Spinal cord (tissue), 10 donors: ENCODE measurements at places on chromosomes 12 and 14. TPM values are rescaled to one million over a fixed set of nuclear protein-coding genes. Genes with fewer than 3 reads are reported as not detected.

The TMCC3 gene
- 31.3 TPM for polyA plus RNA-seq

The GCH1 gene
- 3.4 TPM for polyA plus RNA-seq

The TMEM52B gene
- 2.1 TPM for polyA plus RNA-seq

The CCDC175 gene
- polyA plus RNA-seq: 0.68 TPM

DNA sequence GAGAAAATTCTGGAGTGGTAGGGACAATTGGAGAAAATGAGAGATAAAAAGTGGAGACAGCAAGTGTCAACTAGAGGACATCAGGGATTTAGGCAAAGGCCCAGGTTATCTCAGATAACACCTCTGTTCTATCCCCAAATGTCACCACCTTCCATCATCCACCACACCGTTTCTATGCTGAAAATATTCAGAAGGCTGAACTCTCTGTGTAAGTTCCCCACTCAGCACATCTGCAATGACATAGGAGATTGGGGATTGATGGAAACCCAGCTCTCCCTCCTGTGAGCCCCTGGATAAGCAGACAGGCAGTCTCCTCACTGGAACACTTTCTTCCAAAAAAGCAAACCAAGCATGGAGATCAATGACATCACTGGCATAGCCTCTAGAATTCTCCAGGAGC is 5.6 kb upstream of the OR10P1 start:
- H3K36me3 ChIP-seq: no peaks in the 10 kb centered on the region
- no peaks in the 10 kb centered on the region for H3K27me3 ChIP-seq
- no peak overlapping the region for H3K27ac ChIP-seq
- no peak for DNase-seq
- no peaks in the 10 kb centered on the region for H3K4me1 ChIP-seq

- no peaks in the 10 kb centered on the region for H3K4me1 ChIP-seq
- DNase-seq: no peak
These were observed 5.4 kb upstream of the ERO1A start for GRCh38 chr14:52700701-52701172.

DNA sequence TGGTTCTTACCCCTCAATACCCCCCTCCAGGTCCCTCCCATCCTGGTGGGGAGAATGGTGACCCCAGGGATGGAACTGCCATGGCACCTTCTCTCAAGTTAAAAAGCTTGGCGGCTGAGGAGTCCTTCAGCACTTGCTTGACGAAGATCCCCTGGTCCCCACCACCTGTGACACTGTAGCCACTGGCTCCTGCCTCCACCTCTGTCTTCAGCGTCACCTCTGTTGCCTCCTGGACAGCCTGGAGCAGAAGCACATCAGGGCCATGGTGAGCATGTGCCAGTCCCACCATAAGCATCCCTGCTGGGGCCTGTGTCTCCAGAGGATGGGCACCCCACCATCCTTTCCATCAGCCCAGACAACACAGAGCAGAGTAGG is 22.8 kb downstream of the AHNAK2 start:
- H3K4me1 ChIP-seq: no peaks in the 10 kb centered on the region
- no peaks in the 10 kb centered on the region for H3K27me3 ChIP-seq
- no peak overlapping the region for H3K4me3 ChIP-seq
- H3K27ac ChIP-seq: no peak overlapping the region

GRCh38 chr14:57883061-57883460 is 17.2 kb upstream of the SLC35F4 start:
- no peaks in the 10 kb centered on the region for H3K36me3 ChIP-seq
- H3K27ac ChIP-seq: no peak overlapping the region
- no peaks in the 10 kb centered on the region for H3K27me3 ChIP-seq
- H3K4me3 ChIP-seq: no peak overlapping the region

DNA sequence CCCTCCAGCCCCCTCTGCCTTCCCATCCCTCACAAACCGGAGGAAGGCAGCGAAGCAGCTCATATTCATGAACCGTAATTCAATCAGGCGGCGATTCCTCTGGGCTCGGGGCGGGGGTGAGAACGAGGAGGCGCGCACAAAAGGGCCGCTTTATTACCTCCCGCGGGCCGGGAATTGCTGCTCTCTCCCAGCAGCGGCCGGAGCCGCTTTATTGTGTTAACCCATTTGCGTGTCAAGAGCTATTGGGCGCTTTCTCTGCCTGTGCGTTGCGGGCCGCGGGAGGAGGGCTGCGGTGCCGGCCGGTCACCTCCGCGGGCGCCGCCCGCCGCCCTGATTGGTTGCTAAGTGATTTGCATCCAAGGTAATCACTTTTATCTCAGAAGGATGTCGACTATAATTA is 4.8 kb downstream of the FAM222A start:
- DNase-seq: no peak
- peak overlapping the region; percentile 20 for H3K4me3 ChIP-seq
- H3K4me1 ChIP-seq: peaks cover 89% of the 10 kb centered on the region
- peaks cover 6% of the 10 kb centered on the region for H3K27me3 ChIP-seq
- peak overlapping the region; percentile 57 for H3K27ac ChIP-seq
- H3K36me3 ChIP-seq: peaks cover 21% of the 10 kb centered on the region

- H3K27ac ChIP-seq: no peak overlapping the region
- no peaks in the 10 kb centered on the region for H3K36me3 ChIP-seq
- no peaks in the 10 kb centered on the region for H3K27me3 ChIP-seq
These were observed 16.9 kb upstream of the MYF6 start for GRCh38 chr12:80690513-80690912.

DNA sequence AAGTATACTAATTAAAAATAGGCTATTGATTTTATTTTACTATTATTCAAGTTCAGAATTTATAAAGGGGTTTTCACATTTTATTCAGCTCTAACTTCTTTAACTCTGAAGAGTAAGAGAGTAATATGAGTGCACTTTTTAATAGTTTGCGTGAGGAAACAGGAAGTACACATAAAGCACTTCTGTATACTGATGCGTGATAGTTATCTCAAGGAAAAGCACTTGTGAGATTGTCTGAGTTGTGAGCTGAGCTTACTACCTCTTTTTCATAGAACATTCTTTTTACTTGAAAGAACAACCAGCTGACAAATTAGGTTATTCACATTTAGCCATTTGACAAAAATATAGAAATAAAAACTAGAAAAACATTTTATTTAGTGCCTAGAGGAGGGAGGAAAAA is 1.9 kb downstream of the RAD51AP1 start:
- H3K27ac ChIP-seq: no peak overlapping the region
- H3K36me3 ChIP-seq: no peaks in the 10 kb centered on the region
- no peak overlapping the region for H3K4me3 ChIP-seq
- H3K27me3 ChIP-seq: no peaks in the 10 kb centered on the region

DNA sequence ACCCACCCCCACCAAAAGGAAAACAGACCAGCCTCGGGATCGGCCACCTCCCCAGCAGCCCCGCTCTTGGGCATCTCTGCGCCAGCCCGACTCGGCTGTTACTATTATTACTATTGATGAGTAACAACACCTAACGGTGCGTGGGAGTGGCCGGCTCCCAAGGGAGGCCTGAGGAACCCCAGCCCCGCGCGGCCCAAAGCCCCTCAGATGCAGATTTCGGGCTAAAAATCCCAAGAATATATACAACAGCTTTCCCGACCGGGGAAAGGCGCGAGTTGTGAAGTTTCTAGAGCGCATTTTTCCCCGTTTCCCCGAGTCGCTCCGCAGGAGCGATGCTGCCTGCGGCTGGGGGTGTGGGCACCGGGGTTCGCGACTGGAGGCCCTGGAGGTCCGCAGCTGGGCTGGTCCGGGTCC is 565 bp downstream of the NT5DC3 start:
- peaks cover 16% of the 10 kb centered on the region for H3K4me1 ChIP-seq
- H3K27me3 ChIP-seq: no peaks in the 10 kb centered on the region
- no peak for DNase-seq
- H3K4me3 ChIP-seq: peak overlapping the region; percentile 74

DNA sequence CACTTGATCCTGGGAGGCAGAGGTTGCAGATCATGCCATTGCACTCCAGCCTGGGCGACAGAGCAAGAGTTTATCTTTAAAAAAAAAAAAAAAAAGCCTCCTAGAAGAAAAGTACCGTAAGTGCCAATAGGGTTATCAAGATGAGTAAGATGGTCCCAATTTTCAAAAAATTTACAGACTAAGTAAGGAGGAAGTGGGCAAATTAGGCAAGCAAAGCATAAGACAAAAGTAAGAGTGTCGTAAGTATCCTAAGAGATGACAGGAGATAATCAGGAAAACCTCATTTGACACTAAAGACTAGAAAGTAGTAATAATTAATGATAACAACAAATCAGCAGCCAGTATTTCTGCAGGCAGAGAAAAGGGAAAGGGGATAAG is 12.2 kb downstream of the PYM1 start:
- H3K27me3 ChIP-seq: no peaks in the 10 kb centered on the region
- no peaks in the 10 kb centered on the region for H3K4me1 ChIP-seq
- no peak for DNase-seq
- no peak overlapping the region for H3K4me3 ChIP-seq

- H3K4me3 ChIP-seq: no peak overlapping the region
- no peak overlapping the region for H3K27ac ChIP-seq
- peaks cover 3% of the 10 kb centered on the region for H3K36me3 ChIP-seq
- no peak for DNase-seq
These were observed 5.3 kb downstream of the SSTR1 start for GRCh38 chr14:38213001-38213400.

DNA sequence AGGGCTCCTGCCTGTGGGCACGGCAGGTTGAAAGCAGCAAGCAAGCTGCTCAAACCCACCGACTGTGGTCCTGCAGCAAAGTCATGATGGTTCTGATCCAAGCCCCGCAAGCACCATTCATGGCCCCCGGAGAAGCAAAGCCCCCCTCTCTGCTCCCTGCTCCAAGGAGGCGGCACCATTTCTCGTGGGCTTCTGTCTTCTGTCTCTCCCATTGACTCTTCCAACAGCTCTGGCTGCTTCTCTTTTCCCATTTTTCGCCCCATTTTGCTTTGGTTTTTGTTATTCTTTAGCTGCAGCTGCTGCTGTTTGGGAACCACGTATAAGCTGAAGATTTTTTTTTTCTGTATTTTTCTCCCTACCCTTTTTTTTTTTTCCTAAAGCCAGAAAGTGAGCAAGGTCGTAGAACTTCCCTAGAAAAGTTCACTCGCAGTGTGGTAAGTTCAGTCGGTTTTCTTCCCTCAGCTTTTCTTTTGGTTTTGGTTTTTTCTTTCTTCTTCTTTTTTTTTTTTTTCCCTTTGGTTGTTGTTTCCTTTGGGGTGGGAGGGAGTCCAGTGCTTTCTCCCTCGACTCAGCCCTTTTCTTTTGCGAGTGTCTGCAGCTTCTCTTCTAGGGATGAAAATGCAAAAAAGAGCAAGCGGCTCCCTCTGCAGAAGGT is 354.1 kb downstream of the DPF3 start:
- no peaks in the 10 kb centered on the region for H3K27me3 ChIP-seq
- H3K27ac ChIP-seq: no peak overlapping the region
- peaks cover 20% of the 10 kb centered on the region for H3K4me1 ChIP-seq
- H3K4me3 ChIP-seq: no peak overlapping the region

DNA sequence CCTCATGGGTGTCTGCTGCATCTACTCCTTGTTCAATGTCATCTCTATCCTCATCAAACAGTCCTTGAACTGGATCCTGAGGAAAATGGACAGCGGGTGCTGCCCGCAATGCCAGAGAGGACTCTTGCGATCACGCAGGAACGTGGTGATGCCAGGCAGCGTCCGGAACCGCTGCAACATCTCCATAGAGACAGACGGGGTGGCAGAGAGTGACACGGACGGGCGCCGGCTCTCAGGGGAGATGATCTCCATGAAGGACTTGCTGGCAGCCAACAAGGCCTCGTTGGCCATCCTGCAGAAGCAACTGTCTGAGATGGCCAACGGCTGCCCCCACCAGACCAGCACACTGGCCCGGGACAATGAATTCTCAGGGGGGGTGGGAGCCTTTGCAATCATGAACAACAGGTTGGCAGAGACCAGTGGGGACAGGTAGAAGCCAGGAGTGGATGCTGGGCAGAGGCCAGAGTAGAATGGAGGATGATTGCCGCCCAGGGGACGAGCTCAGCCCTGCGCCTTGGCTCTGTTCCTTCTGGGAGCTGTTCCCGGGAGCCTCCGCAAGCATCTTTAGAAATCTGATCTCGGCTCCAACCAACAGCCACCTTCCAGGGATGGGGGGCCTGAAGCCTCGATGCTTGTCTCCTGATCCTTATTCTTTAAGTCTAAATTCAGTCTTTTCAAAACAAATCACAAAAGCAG is 71.6 kb upstream of the PSMC1 start:
- no peaks in the 10 kb centered on the region for H3K36me3 ChIP-seq
- no peak for DNase-seq
- H3K27ac ChIP-seq: no peak overlapping the region
- H3K27me3 ChIP-seq: no peaks in the 10 kb centered on the region
- no peaks in the 10 kb centered on the region for H3K4me1 ChIP-seq

- H3K4me3 ChIP-seq: peak within 1 kb of the TSS; percentile 80
- H3K4me1 ChIP-seq: peaks cover 14% of the 10 kb centered on the region
- peak; percentile 94 for DNase-seq
- peak within 1 kb of the TSS; percentile 93 for H3K27ac ChIP-seq
- no peaks in the 10 kb centered on the region for H3K36me3 ChIP-seq
- peaks cover 6% of the 10 kb centered on the region for H3K27me3 ChIP-seq
These were observed at the start of gene CSRP2 for GRCh38 chr12:76878899-76879709. Gene CSRP2 (minus strand): TSS chr12:76879019. CDS start chr12:76866260, 12,759 bp downstream.

DNA sequence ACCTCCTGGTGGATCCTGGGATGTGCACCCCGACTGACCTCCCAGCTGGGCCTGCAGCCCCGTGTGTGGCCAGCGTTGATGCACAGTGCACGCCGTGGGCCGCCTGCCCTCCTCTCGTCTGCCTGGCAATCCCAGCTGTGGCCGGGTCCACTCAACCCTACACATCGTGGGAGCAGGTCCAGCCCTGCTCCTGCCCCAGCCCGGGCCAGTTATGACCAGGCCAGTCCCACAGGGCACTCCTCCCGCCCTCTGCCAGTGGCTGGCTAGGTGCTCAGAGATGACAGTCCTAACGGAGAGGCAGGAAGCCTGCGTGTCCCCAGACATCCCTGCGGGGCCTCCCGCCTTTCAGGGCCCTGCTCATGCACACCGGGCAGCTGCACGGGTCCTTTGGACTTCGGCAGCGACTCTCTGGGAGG is 10.8 kb downstream of the GALNT9 start:
- no peak for DNase-seq
- H3K4me1 ChIP-seq: peaks cover 12% of the 10 kb centered on the region
- H3K27me3 ChIP-seq: no peaks in the 10 kb centered on the region
- no peak overlapping the region for H3K27ac ChIP-seq

GRCh38 chr14:99664937-99665273 is 19.2 kb upstream of the CYP46A1 start:
- peaks cover 9% of the 10 kb centered on the region for H3K27me3 ChIP-seq
- H3K27ac ChIP-seq: no peak overlapping the region
- no peak for DNase-seq
- H3K4me1 ChIP-seq: peaks cover 20% of the 10 kb centered on the region

DNA sequence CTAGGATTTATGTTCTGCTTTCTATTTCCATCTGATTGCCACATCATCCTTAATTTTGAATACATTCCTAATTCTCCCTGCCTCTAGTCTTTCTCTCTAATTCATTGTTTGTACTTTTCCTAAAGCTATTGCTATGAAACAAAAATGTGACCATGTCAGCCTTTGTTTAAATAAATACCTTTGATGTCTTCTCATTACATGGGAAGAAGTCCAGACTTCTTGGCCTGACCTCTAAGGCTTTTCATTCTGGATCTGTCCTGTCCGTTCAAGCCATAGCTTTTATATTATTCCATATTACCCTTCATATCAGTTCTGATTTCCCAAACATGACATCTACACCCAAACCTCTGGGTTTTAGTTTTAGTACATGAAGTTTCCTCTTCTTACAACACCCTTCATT is 91.4 kb downstream of the CDK17 start:
- no peak for DNase-seq
- H3K4me3 ChIP-seq: no peak overlapping the region
- no peaks in the 10 kb centered on the region for H3K4me1 ChIP-seq
- no peaks in the 10 kb centered on the region for H3K36me3 ChIP-seq
- no peak overlapping the region for H3K27ac ChIP-seq
- H3K27me3 ChIP-seq: no peaks in the 10 kb centered on the region
